ENCODE measurements at places on chromosomes 12 and 14.

DNA sequence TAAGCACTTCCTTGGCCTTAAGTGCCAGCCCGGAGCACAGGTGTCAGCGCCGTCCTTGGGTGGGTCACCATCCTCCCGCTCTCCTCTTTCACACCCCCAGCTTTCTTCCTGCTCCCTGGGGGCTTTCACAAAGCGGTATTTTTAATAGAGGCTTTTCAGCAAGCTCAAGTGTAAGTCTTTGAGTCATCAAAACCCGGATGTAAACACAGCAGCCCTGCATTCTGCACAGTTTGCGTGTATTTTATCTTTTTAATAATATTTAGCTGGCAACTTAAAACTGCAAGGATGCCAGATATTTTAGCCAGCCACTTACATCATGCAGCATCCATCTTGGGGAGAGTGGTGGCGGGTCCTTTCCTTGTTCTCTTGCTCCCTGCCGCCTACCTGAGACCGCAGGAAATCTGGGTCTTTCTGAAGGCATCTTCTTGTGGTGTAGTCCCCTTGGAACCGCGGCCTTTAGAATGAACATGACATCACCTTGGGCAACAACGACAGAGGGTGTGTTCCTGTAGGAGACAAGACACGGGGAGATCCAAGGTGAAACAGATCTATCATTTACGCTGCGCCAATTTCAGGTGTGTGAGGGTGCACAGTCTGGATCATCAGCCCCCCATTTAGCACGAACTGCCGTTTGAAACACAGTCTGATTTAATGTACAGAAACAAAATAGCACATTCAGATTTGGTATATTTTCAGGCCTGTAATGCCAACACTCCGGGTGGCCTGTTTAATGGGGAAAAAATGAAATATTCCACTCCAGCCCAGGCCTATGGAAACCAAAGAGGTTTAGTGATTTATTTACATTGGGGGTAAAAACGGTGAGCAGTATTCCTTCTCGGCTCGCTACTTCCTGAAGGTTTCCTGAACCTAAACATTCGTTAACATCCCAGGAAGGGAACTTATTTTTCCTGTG lies 12.5 kb upstream of the IRF2BPL start:
- DNase-seq = peak; percentile 51

GRCh38 chr14:106694638-106695393 lies 1168.4 kb downstream of the TMEM121 start:
- DNase-seq = no peak

GRCh38 chr14:95445161-95445560 lies 71.3 kb downstream of the SYNE3 start:
- no peak for DNase-seq

DNA sequence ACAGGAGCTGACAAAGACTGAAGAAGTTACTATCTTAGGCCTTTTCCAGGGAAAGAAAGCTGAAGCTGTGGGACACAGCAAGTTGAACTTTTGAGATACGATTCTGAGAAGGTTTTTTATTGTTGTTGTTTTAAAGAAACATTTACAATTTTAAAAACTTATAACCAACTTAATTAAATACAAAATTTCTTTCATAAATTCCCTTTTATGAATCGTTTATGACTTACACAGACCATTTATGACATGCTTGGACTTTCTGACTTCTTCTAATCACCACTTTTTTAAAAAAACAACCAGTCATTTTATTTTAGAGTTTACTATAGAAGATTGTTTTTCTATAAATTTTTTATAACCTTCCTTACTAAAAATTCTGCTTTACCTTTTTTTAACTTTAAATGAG lies 68.7 kb downstream of the DHRS2 start:
- DNase-seq = no peak

DNA sequence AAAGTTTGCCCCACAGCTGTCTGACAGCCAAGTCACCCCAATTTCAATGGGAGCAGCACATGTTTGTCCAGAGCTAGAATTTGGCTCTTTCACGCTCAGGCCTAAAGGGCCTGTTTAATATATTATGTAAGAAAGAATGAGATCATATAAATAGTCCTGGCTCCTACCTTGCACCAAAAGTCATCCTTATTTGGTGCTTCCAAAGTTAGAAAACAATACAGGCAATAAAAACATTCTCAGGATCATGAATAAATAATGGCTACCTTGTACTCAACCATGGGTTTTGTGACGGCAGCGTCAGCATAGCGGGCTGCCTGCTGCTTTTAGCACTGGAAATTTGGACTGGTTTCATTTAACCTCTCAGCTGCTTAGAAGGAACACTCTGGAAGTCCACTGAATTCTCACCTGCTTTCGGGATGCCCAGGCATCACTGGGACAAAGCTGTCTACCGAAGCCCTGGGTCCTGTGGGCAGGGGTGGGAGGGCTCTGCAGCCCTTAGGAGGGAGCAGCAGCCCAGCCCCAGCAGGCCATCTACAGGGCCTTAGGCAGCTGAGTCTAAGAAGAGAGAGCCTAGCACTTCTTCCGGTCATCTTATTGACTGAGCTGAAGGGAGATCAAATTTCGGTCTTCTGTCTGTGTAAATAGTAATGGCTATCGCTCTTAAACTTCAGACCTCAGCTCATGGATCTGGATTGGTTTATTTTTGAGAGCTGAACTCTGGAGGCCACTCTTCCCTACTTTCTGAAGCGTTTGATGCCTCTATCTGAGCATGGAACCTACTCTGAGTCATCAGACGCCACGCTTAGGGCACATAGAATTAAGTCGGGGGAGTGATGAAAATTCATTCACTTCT lies 106.5 kb downstream of the SAMD4A start:
- no peak for DNase-seq

DNA sequence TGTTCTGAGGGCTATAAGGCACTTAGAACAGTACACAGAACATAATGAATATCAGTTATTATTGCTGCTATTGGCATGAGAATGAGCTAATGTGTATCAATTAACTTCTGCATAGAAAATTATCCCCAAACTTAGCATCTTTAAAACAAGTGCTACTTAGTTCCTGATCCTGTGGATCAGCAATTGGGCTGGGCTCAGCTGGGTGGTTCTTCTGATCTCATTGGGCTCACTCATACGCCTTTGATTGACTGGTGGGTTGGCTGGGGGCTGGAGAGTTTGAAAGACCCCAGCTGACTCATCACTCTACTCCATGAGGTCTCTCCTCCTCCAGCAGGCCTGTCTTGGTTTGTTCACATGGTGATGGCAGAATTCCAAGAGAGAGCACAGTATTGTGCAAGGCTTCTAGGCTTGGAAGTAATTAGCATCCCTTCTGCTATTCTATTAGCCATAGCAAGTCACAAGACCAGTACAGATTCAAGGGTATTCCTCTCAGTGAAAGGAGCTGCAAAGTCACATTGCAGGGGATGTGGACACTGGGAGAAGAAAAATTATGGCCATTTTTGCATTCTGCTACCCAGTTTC lies 27.2 kb upstream of the HSPB8 start:
- DNase-seq = no peak

GRCh38 chr14:25607192-25607591 lies 557.2 kb upstream of the STXBP6 start:
- no peak for DNase-seq

DNA sequence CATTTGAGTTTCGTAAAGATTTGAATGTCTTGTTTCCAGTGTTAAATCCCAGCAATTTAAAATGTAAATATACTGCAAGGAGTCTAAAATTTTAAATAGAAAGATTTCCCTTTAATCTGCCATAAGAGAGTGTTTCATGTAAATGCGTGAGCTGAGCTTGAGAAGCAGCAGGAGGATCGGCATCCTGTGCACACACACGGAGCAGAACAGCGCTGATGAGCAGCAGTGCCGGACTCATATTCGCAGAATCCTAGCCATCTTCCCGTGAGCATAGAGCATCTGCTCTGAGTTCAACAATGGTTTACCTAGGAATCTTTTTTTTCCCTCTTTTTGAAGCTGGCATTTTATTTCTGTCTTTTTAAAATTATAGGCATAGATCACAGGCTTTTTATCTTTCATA lies 29.8 kb upstream of the AMN start:
- DNase-seq = no peak

GRCh38 chr12:104496336-104496735 lies 39.6 kb downstream of the CHST11 start:
- no peak for DNase-seq

DNA sequence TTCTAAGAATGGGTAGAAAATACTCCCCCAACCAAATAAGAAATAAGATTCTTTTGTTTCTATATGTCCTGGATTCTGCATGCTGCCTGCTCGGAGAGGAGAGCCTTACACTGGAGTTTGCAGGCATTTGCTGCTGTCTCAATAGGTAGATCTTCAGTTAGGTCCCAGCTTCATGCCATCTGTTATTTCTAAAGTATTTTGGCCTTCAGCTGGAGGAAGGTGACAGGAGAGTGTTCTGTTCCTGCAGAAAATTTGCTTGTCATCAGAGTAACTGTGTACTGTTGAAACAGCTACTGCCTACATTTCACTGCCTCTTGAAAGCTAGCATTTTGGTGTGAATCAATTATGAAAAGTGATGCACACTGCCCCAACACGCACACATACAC lies 966.9 kb downstream of the NRXN3 start:
- no peak for DNase-seq

DNA sequence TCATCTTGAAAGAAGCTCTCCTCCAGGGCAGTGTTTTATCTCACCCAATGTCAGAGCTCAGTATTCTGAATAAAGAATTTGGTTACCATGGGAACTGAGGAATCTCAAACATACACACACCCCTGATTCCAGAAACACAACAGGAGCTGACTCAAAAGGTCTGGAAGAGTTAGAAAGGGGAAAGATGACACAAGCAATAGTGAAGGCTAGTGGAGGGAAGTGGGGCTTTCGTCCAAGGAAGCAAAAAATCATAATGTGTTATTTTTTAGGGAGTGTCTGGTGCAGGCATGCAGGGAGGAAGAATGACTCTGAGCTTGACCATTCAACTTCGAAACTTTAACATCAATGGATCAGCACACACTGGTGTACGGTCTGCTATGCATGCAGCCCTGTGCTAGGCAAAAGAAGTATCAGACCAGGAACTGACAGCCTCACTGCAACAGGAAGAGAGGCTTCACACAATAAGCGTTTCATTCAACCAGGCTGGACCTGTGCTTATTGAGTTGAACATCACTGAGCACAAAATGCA lies 20.3 kb downstream of the HEBP1 start:
- DNase-seq = peak; percentile 66

GRCh38 chr14:99549684-99550083 lies 54.3 kb downstream of the CCDC85C start:
- DNase-seq = no peak

DNA sequence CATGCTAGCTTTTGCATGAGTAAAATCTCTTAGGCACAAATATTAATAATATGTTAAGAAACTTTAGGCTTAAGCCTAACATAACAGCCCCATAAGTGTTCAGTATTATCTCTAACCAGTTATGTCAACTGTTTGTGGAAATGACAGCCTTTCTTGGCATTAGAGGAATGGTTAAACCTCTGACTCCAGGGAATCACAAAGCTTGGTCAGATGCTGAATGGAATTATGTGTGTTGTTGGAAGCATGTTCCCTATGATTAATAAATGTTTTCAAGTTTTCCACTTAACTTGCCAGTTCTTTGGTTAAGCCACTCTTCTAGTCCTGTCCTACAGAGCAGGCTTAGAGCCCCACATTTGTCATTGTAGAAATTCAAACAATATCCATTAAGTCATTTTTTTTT lies 17.0 kb downstream of the PSEN1 start:
- DNase-seq = no peak

- DNase-seq = no peak
Measured at GRCh38 chr12:650983-651382, 12.3 kb downstream of the NINJ2 start.

GRCh38 chr12:49358483-49359141 lies 8.7 kb upstream of the SPATS2 start:
- peak; percentile 67 for DNase-seq

DNA sequence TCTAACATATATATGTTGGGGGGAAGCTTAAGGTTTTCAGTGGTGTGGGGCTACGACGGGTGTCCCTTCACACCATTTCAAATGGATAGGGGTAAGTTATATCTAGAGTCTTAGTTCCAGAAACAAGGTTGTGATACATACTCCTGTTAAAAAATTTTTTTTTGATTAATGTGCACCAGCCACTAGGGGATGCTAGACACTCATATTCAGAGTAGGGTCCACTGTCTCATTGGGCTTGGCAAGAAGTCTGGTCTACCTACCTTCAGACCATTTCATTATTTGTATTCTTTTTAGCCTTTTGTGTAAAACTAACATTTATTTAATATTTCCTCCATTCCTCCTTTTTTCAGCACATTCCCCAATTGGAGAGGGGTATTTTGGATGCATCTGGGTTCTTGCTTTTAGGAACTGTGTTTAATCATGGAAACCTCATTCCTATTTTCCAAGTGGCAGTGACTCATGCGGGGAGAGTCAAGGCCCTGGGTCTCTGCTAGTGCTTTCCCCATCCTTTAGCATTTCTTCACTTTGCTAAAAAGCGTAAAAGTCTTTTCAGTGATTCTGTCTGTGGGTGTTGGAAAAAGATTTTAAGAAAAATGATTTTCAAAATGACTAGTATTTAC lies 33.4 kb downstream of the ANO4 start:
- no peak for DNase-seq

GRCh38 chr14:30223385-30223785 lies 295.7 kb upstream of the PRKD1 start:
- peak; percentile 27 for DNase-seq

DNA sequence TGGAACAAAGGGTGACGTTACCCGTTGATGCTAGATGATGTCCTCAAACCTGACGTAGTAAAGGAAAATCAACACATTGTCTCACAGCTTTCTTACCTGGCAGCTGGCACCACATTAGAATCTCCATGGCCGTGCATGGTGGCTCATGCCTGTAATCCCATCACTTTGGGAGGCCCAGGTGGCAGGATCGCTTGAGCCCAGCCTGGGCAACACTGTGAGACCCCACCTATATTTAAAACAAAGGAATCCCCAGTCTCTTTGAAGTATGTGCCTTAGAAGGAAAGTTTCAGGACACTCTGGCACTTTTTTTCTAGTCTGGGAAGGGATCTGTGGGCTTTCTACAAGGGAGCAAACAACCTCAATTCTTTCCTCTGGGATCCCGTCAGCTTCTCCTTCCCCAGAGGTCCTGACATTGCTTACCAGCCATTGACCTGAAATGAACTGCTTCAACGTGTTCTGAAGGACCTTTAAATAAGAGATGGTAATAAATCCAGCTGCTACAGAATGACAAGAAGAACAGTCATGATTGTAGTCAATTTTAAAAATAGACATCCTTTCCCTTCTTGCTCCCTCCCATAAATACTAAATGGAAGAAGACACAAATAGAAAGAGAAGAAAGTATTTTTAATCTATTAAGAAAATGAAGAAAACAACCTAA lies 33.7 kb upstream of the TTC7B start:
- DNase-seq = no peak

DNA sequence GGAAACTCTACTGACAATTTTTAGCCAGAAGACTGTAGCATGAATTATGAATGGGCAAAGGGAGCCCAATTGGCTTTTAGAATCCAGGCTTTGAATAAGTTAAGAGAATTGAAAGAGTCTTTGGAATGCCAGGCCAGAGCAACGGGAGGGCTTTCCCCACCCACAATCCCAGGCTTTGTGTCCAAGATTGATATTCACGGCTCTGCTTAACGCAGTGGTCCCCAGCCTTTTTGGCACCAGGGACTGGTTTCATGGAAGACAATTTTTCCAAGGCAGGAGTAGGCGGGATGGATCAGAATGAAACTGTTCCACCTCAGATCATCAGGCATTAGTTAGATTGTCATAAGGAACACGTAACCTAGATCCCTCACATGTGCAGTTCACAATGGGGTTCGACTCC lies 79.6 kb downstream of the EPS8 start:
- no peak for DNase-seq

All from right hindlimb (tissue), 1 donor.